ENCODE measurements at places on chromosomes 7 and 10.

DNA sequence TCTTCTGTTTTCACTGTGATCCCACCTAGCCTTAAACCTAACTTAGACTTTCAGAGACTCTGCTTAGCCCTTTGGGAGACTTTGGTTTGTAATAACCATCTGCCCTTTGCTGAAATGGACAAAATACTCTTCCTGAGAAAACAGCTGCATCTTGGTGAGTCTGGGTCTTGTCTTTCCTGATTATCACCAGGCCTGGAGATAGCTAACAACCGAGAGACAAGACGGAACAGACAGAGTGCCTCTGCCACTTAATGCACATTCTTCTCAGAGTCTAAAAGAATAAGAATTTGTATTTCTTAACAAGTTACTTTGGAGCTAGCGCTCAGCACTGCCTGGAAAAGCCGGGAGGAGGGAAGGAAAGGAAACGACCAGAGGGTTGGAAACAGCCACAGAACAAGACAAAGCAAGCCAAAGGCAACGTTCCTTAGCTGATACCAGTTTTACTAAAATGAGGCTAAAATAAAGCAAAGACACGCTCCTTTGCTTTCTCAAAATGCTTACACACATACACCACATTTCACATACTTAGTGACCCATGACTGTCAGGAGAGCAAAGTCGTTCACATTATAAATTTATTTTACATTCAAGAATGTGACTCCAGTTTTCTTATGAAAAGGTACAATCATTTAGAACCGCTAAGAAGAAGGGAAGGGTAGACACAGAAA lies 70.3 kb upstream of the DGKI start:
- DNase-seq, result no peak

- no peak for DNase-seq
Measured at GRCh38 chr7:154841731-154842331, 161.1 kb downstream of the PAXIP1 start.

- DNase-seq, result no peak
Measured at GRCh38 chr7:86598721-86599120, 45.0 kb upstream of the GRM3 start.

DNA sequence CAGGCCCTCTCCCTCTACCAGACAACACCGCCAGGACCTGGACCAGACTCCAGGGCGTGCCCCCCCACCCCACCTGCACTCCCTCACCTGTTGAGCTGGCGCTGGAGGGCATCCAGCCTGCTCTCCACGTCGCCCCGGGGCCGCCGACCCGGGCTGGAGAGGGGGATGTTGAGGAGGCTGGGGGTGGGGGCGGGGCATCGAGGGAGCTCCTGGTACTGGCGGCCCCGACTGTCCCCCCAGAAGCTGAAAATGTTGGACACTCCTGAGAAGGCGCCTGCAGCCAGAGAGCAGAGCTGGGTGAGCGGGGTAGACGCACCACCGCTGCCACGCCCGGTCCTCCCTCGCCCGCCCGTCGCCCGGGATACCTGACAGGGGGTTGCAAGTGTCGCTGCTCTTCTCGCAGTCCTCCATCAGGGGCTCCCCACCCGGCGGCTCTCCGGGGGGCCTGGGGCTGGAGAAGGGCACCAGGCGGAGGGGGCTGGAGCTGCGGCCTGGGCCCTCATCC lies 30.8 kb downstream of the KCNH2 start:
- DNase-seq, result no peak

- DNase-seq, result no peak
Measured at GRCh38 chr10:113222207-113222606, 272.2 kb downstream of the TCF7L2 start.

GRCh38 chr7:100247152-100247757 lies 27.5 kb downstream of the PVRIG start:
- peak; percentile 65 for DNase-seq

DNA sequence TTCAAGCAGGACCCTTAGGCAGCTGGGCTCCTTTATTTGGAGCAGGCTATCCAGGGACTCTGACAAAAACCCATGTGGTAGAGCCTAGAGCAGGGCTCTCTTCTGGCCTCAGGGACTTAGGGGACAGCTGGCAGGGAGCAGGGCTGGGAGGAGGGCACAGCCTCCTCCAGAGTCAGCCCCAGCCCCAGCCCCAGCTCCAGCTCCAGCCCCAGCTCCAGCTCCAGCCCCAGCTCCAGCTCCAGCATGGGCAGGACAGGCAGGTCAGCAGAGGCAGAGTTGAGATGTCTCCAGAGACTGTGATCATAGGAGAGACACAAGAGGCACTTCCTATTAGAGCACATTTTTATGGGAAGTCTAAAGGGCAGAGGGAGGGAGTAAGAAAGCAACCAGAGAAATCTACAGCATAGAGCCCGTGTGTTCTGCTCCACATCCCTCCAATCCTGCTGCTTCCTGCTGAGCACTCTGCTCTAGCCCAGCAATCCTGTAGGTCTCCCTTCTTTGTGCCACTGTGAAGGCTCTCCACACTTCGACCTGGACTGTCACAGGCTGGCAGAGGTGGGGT lies 13.3 kb upstream of the C10orf53 start:
- no peak for DNase-seq

- DNase-seq, result no peak
Measured at GRCh38 chr10:48249004-48249762, 25.3 kb downstream of the FRMPD2 start.

DNA sequence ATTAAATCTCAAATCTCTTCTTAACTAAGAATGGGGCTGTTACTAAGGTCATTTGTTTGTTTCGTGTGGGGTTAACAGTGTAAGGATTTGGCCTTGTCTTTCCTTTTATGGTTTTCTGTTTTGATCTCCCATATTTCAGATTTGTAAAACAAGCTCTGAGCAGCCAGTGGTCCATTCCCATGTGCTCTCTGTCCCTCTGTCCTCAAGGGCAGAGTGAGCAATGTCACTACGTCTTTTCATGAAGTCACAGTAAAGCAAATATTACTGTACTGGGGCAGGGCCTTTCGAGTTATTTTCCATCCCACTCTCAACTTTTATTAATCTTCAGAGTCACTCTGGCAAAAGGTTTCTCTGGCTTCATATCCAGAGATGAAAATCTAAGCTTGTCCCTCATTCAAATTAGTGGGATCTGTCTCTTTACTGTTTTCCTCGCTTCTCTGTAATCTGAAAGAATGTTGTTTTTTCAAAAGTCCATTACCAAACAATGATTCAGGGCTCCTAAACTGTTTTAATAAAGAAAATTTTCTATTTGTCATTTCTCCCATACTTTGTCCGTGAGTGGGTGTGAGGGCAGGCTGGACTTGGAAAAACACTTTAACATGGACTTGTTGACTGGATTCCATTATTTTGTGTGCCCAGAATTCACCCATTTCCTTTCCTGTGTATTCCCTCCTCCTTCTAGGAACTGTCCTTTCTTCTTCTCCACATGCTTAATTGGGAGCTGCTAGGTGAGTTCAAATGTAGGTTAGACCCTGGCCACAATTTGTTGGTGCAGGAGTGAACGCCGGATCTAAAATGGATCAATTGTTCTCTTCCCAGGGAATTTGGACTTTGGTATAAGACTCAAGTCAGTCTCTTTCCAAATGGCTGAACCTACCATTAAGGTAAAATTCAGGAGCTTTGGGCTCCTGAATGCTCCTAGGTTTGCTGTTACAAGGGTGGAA lies 42.1 kb upstream of the NAMPT start:
- peak; percentile 52 for DNase-seq

- DNase-seq, result peak; percentile 58
Measured at GRCh38 chr10:68471586-68472408, at the start of gene DNA2. Gene DNA2 (minus strand): TSS chr10:68471973. CDS start chr10:68471864, 109 bp downstream.

DNA sequence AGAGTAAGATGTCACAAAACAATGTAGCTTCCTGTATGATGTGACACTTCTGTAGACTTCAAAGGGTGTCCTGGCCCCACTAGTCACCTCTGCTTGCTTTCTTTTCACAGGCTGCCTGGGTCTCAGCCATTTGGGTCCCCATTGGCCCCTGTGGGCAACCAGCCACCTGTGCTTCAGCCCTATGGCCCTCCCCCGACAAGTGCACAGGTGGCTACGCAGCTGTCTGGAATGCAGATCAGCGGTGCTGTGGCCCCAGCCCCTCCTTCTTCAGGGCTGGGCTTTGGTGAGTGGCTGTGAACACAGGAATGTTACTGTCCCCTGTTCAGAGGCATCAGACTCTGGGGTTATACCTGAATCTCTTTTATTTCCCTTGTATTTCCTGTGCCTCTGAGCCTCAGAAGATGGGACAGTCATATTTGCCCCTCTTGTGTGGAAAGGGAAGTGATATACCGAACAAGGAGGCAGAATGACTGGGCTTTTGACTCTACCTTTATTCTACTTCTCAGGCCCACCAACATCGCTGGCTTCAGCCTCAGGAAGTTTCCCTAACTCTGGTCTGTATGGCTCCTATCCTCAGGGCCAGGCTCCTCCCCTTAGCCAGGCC lies 15.4 kb downstream of the SEC24C start:
- DNase-seq, result no peak

- no peak for DNase-seq
Measured at GRCh38 chr10:73131301-73131700, 21.0 kb downstream of the NUDT13 start.

- DNase-seq, result no peak
Measured at GRCh38 chr7:66176914-66177313, 28.2 kb upstream of the TPST1 start.

- no peak for DNase-seq
Measured at GRCh38 chr7:107742678-107743566, 1.0 kb upstream of the CBLL1 start.

DNA sequence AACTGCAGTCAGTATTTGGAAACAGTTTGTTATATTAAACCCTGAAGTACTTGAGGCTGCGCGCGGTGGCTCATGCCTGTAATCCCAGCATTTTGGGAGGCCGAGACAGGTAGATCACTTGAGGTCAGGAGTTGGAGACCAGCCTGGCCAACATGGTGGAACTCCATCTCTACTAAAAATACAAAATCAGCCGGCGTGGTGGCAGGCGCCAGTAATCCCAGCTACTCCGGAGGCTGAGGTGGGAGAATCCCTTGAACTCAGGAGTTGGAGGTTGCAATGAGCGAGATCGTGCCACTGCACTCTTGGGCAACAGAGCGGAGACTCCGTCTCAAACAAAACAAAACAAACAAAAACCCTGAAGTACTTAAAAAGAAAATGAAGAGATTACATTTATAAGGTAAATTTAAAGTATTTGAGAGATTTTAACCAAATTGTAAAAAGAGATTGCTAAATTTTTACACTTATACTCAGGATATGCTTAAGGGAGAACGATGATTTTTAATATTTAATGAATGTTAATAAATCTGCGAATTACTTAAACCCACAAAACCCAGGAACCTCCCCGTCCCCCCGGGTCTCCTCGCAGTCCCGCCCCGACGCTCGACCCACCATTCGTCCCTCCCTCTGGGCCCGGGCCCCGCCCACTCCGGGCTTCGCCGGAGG lies 425 bp upstream of the MTG1 start:
- peak; percentile 5 for DNase-seq

DNA sequence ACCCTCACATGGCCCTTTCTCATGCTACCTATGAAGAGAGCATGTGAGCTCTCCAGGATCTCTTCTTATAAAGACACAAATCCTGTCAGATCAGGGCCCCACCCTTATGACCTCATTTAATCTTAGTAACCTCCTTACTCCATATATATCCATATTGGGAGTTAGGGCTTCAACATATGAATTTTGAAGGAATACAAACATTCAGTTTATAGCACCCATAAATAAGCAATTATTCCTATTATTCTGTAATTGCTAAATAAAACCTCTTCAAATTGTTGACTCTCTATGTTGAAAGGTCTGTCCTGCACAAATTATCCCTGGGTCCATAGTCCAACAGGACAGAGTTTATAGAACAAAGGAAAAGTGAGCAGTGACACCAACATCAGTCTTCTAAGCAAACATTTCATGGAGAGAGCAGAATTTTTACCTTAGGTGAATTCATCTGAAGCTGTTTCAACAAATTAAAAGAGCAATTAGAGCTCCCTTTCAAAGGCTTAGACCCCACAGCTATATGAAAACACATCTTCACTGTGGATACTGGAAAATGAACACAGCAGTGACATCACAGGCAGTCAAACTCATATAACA lies 12.2 kb downstream of the DOCK4 start:
- no peak for DNase-seq

DNA sequence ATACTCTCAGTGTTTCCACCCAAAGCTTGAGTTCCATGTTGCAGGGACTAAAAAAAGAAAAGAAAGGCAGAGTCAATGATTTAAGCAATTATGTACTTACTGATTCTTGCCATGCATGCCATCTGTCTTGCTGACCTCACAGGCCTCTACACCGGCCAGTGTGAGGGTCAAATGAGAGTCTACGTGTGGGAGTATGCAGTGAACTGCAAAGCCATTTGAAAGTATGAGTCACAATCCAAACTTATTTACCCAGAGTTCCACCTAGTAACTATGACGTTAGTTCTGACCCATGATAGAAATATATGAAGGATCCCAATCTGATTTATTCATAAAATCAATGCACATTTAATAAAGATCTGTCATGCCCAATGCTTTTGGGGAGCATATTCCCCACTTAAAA lies 26.5 kb downstream of the PDE1C start:
- peak; percentile 50 for DNase-seq

- peak; percentile 97 for DNase-seq
Measured at GRCh38 chr7:17234398-17235031, 63.9 kb upstream of the AHR start.

DNA sequence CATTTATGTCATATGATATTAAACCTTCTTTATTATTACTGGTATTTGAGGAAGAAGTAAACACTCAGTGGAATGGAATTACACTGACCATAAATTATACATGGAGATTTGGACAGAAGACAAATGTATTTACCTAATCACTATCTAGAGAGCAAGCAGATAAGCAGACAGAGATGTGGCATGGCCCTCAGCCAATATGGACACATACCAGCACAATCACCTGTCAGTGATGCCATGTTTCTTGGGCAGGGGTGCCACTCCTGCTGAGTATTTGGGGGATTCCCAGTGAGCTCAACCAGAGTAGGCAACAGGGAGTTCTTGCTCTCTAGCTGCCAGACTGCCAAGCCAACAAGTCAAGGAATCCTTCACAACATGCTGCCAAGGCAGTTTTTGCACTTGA lies 866.3 kb upstream of the LRRN3 start:
- DNase-seq, result no peak

- DNase-seq, result no peak
Measured at GRCh38 chr10:122052701-122053100, 63.7 kb downstream of the TACC2 start.

- peak; percentile 45 for DNase-seq
Measured at GRCh38 chr10:36182179-36182566, 540.1 kb upstream of the FZD8 start.

DNA sequence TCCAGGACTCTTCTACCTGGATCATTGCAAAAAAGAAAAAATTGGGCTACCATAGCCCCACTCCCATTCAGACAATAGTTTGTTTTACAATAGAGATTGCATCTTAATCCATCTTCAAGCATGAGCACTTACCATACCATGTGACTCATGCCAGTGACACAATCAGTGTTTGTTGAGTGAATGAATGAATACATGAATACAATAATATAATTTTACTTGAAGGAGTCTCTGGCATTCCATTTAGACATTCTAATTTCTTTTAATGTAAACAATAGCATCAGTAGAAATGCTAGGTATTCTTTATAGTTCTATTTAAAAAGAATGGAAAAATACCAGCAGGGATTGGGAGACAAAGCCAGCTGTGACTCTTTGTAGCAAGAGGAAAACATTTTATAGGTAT lies 141.6 kb upstream of the AKR1E2 start:
- no peak for DNase-seq

All from cardiac fibroblast (primary cell).